ENCODE measurements at places on chromosomes 6 and 20.

- DNase-seq = no peak
Observed at GRCh38 chr20:48360342-48360975, 467.3 kb downstream of the PREX1 start.

DNA sequence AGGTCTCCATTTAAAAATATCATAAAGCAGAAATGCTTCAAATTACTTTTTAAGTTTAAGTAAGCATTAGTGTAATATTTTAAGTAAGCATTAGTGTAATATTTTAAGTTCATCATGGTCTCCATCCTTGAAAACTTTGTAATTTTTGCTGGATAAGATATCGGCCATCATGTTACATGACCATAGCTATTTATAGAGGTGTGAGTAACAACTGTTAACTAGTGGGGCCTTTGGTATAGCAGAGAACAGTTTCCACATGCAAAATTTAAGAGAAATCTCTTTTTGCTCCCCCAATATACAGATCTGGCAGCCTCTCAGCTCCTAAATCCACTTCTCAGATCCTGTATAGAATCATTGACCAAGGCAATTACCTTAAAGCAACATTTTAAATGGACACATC is 468 bp downstream of the TRDN start:
- DNase-seq = no peak

GRCh38 chr6:101403216-101403945 is 9.9 kb downstream of the GRIK2 start:
- no peak for DNase-seq

DNA sequence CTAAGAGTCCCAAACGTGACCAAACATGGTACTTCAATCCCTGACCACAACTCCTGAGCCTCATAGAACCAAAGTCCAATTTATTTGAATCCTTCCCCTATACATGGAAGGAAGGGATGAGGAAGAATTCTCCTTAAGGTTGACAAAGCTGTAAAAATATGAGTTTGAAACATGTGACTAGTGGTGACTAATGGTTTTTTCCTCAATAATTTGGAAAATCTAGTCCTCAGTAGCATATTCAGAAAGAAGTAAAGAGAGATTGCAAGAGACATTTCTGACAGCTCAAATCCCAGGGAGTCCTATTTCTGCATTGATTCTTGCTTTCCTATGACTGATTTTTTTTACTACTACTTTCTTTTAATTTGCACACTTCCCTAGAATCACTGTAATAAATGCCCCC is 443.7 kb downstream of the FRK start:
- DNase-seq = no peak

GRCh38 chr6:165863801-165864200 is 200.8 kb upstream of the PDE10A start:
- DNase-seq = no peak

DNA sequence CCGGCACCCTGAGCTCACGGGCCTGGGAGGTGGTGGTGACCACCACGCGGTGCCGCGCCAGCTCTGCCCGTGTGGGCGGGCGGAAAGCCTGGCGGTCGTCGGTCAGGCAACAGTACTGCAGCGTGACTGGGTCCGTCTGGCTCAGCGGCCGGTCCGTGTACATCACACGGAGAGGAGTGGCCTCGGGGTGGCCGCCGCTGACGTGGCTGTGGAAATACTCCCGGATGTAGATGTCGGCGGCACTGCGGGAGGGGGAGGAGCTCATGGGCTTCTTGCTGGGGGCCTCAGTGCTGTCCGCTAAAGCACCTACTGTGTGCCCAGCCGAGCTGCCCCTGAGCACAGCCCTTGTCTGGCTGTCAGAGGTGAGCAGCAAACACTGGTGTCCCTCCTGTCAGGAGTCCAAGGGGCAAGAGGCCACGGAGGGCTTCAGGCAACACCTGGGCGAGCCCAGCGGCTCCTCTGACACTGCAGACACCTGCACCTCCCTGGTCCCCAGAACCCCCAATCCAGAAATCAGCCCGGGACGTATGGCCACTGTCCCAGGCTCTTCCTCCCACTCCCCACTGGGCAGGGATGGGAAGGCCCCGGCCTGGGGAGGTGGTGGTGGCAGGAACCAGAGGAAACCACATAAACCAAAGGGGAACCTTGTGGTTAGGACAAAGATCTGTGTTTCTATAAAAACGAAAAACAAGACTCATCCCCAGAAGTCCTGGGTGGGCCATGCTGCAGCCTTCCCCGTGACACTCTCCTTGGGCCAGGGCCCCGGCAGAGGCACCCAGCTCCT is 6.5 kb downstream of the HELZ2 start:
- no peak for DNase-seq
